Dermis blood vessel endothelial cell (primary cell): ENCODE measurements at places on chromosomes 13 and 19.

DNA sequence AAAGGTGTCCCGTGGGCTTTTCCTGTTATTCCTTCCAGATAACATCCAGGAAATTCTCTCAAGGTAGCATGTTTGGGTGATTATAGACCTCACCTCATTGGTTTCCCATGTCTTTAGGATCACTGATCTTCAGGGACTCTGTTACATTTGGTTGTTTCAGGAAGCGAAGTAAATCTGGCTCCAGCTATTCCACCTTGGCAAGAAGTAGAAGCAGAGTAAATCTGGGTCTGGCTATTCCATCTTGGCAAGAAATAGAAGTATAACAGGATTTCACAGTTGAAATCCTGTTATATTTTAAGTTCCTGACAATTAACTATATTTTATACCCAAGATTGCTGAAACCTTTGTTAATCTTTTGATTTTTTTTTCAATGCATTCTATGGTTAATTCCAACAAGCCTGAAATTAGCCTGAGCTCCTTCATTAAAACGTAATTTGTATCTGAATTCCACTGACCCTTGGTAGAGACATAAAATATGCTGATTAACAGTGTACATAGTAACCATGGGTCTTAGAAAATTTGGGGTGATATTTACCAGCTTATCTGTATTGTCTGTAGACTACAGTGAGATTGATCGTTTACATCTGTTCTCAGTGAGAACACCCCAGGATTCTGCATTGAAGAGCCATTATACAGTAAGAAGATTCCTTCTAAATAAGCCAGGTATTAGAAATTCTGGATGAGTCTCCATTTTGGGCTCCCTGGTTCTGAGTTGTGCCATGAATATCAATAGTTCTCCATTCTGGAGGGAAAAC, 267.6 kb upstream of the SLITRK6 start:
- no peak for DNase-seq

- no peak for DNase-seq
Observed at GRCh38 chr19:55641426-55642152, 787 bp downstream of the ZNF580 start.

- DNase-seq: peak; percentile 2
Observed at GRCh38 chr19:3979289-3979673, 6.0 kb downstream of the EEF2 start.

GRCh38 chr13:35990196-35990595, 141.0 kb downstream of the DCLK1 start:
- DNase-seq: no peak

DNA sequence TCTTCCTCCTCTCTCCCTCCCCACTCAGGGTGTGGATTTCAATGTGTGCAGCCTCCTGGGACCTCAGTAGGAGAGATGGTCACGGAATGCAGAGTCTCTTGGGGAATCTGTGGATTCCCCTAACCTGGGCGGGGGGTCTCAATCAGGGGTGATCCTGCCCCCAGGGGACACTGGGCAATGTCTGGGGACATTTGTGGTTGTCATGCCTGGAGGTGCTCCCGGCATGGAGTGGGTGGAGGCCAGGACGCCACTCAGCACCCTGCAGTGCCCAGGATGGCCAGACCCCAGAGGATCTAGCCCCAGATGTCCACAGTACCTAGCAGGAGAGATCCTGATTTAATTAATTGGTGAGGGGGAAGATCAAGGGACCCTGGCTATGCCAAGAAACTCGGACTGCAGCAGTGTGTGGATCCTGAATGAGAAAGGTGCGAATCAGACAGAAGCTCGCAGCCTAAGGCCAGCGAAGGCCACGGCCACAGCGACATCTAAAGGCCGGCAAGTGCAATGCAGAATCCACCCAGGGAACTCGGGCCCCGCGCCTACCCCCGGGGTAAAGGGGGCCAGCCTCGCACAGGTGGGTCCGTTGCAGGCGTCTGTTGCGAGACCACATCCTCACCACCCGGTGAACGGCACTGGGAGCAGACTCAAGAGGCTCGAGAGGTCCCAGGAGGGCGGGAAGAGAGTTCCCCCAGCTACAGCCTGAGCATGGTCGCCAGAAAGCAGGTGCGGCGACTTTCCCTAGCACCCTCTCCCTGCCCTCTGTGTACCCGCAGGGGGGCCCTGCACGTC, 88.8 kb downstream of the GNG7 start:
- peak; percentile 69 for DNase-seq

DNA sequence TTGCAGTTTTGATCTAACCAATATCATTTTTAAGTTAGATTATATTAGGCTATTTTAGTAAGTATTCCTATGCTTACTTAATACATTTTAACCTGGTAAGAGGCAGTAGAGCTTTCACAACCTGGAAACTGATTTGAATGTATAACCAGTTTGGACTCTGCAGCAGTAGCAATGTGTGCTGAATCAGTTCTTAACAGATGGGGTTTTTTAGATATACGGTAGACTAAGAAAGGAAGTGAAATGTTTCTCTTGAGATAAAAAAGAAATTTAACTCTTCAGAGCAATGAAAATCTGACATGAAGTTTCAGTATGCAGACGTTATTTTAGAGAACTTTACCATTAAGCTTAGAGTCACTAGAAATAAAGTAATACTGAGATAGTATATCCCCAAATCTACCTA, 2.7 kb downstream of the NBEA start:
- no peak for DNase-seq

- DNase-seq: no peak
Observed at GRCh38 chr19:52391135-52391534, 6.5 kb upstream of the ZNF528 start.

GRCh38 chr13:23695711-23696464, 125.7 kb downstream of the TNFRSF19 start:
- no peak for DNase-seq

- no peak for DNase-seq
Observed at GRCh38 chr19:18613589-18614234, 1.0 kb downstream of the TMEM59L start.
